ENCODE measurements at places on chromosomes 4 and X. TPM values are rescaled to one million over a fixed set of nuclear protein-coding genes. Genes with fewer than 3 reads are reported as not detected.

Gene MAGEA1
- not detected for total RNA-seq

Gene BEX5
- total RNA-seq: 0.42 TPM

Gene FAM9C
- not detected for total RNA-seq

Gene TMPRSS11D
- total RNA-seq: not detected

DNA sequence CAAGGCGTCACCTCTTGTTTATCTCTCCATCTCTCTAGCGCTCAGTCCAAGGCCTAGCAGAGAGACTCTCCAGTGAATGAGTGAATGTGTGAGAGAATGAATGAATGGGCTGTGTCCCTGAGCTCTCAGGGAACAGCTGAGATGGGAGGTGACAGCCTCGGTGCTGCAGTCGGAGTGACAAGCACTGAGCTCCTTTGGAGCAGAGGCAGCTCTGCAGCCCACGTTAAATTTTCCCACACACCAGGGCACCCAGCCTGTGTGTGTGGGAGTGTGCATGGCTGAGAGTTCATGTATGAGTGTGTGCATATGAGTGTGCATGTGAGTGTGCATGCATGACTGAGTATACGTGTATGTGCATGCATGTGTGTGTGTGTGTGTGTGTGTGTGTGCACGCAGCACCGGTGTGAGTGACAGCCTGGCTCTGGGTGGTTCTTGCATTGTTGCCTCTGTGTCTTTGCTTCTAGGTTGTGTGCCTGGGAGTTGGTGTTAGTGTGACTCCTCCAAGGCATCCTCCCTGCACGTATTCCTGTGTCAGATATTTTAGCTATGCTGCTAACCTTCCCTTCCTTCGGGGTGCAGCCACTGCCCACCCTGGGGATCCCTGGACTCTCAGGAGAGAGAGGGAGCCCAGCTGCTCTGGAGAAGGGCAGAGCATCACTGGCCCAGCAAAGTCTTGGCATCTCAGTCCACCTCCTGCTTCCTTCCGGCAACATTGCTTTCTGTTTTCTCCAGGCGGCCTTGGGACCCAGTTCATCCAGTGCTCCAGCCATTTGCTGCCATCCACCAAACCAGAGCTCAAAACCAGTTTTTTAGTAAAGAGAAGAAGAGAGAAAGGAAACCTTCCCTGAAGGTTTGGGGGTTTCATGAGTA lies 98.6 kb downstream of the PPP2R2C start:
- H3K4me1 ChIP-seq: no peaks in the 10 kb centered on the region
- no peak overlapping the region for H3K4me3 ChIP-seq
- no peak overlapping the region for H3K27ac ChIP-seq
- H3K27me3 ChIP-seq: peaks cover 29% of the 10 kb centered on the region
- DNase-seq: peak; percentile 47

Gene FDCSP
- total RNA-seq: not detected
